Activated CD4-positive, CD25-positive, alpha-beta regulatory T cell treated with anti-CD3 and anti-CD28 coated beads, Interleukin-2, amount 50 U/mL, for 72 hours (primary cell): ENCODE measurements at places on chromosomes 6 and 20.

GRCh38 chr6:16425881-16426615 lies 187.7 kb downstream of the GMPR start:
- no peak for DNase-seq

GRCh38 chr6:71482742-71483141 lies 194.1 kb downstream of the OGFRL1 start:
- no peak for DNase-seq

DNA sequence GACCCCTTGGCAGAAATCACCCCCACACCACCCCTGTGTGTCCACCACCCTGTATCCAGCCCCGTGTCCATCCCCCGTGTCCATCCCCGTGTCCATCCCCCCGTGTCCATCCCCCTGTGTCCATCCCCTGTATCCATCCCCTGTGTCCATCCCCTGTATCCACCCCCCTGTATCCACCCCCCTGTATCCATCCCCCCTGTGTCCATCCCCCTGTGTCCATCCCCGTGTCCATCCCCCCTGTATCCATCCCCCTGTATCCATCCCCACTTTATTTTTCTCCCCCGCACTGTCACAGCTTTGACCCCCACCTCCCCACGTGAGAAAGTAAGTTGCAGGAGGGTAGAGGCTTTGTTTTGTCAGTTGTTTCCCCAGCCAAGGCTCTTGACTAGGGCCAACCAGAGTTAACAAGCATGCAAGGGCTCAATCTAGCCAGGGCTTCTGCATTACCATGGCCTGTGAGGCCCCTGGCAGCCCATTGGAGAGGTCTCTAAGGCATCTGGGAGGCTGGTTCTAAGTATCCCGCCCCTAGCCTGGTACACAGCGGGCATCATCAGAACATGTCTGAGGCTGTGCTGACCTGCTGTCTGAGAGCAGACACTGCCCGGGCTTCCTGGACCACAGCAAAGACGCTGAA lies 18.1 kb upstream of the SIRPA start:
- no peak for DNase-seq

DNA sequence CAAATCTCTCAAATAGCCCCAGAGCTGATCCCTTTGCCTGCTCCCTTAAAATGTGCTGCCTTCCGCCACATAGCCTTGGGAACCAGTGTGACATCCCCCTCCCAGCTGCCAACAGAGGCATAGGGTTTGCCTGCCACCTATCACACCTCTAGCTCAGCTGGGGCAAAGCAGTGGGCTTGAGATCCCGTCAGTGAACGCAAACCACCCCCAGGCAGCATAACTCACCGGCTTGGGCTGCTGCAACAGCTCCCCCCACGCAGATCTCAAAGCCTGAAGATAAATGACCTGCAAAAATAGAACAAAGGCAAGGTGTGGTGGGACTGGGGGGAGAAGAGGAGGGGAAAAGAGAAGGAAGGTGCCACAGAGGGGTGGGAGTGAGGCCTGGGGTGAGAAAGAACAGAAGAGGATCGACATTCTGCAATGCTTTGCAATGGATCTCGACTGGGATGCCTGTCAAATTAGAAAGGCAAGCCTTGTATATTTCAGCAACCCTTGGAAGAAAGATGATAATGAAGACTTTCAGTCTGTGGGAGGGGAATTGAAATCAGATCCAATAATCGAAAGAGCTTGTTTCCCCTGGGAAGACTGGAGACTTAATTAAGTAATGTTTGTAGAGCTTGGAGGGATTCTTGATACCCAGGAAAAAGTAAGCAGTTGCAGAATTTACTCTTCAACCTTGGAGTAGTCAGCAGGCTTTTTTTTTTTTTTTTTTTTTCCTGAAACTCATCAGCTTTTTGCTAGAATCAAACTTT lies 1.3 kb downstream of the PDYN start:
- DNase-seq = no peak

- no peak for DNase-seq
These were observed 582.4 kb downstream of the CDH26 start for GRCh38 chr20:60540591-60540990.

DNA sequence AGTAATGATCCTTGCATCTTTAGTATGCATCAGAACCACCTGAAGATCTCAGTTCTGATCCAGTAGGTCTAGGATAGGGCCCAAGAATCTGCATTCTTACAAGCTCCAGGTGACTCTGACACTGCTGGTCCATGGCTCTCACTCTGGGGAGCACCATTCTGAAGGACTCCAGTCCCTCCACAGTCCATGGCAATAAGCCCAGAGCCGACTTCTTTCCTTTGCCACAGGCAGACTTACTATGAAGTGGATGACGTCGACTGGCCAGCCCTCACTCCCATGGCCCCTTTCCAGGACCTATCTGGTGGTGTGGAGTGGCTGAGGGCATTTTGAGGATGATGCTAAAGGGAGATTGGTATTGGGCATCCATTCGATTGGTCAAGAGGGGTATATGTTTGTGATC lies 21.8 kb upstream of the LY86 start:
- DNase-seq = no peak

- DNase-seq = no peak
These were observed 19.2 kb downstream of the BLTP3A start for GRCh38 chr6:34810936-34811632.

DNA sequence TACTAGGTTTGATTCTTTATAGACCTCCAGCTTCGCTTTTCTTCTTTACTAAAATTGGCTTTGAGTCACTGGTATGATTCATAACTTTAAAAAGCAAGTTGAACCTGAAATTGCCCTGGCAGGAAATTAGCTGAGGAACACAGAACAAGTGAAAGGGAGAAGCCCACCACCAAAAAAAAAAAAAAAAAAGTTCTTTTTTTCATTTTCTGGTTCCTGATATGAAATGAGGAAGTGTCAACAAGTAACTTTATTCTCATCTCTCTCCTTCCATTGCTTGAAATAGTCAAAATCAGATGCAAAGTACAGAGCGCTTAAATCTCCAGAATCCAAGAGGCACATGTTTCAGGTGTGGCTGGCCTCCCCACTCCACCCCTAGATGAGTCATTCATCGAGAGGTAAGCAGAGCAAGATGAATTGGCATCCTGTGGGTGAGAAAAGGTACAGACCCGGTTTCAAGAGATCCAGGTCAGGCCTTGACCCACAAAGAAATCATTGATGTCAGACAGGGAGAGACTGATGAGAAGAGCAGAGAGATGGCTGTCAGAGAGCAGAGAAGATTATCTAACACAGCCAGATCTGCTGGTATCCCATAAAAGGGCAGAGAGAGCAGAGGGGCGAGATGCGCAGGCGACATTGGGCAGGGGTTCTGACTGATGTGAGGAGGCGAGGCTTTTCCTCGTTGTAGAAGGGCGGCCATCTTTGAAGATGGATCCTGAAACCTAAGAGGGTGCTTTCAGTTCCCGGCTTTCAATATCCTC lies 54.8 kb upstream of the MBOAT1 start:
- DNase-seq = no peak

DNA sequence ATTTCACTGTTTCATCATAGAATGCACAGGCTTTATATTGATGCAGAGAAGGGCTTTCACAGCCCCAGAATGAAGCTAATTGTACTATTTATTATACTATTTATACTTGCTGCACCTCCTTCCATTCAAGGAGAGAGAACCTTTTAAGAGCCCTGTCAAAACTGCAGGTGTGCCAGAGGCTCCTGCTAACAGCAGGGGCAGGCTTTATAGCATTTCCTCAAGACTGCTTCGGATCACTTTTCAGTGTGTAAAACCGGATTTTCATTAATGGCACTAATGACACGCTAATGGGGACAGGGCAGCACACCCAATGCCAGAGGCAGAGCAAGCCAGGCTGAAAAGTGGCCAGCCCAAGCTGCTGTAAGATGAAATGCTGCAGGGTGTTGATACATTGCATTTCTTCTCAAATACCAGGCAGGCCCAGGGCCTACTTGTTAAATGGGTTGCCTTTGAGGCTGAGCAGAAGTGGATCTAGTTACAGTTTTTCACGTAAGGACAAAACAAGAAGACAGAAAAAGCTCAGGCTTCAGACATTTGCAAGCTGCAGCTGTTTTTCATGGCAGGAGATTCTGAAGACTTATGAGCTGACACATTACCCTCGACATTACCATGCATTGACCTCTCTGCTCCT lies 487.7 kb upstream of the BTBD3 start:
- DNase-seq = no peak

GRCh38 chr6:24458134-24458533 lies 31.2 kb downstream of the GPLD1 start:
- no peak for DNase-seq

DNA sequence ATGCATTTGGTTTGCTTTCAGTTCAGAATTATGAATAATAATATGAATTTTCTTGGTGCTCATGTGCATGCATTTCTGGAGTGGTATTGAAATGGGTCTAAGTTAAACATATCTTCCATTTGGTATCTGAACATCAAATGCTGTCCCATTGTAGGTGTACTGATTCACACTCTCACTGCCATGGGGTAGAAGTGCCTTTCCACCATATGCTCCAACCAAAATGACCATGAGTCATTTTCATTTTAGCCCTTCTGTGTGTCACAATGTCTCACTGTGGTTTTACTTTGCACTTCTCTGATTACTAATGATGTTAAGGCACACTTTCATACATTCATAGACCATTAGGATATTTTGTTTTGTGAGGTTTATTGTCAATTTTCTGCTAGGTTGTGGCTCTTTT lies 211.9 kb downstream of the HAO1 start:
- no peak for DNase-seq
